ENCODE measurements at places on chromosomes 6 and 20.

GRCh38 chr6:43759136-43759906 is 10.7 kb upstream of the VEGFA start:
- DNase-seq = no peak

DNA sequence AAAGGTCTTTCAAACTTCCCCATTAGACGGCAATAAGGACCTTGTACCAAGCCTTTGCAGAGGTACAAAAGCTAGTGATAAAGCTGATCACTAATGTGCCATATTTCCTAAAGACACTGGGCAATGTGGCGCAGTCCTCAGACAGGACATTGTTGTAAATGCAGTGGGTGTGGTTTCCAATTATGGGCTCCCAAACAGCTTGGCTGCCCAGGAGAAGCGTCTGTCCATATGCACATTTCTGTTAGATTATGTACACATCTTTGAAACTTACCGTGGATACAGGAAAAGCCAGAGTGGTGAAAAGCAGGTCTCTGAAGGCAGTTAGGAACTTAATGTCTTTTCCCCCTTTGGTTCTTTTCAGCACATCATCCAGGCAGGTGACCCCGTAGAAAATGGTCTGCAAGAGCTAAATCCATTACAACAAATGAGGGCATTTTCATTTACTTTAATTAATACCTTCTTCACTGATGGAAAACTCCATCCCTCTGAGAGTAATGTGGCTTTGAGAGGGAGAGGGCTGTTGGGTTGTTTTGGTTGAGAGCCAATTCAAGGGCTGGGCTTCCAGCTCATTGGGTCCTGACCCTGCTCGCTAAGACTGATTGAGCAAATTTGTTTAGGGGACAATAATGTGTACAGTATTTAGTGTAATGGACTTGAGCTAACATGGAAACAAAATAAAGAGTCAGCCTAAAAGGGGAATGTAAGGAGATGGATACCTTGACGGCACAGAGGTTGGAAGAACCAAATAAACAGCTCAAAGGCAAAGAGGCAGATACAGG is 10.4 kb downstream of the ADTRP start:
- DNase-seq = no peak

DNA sequence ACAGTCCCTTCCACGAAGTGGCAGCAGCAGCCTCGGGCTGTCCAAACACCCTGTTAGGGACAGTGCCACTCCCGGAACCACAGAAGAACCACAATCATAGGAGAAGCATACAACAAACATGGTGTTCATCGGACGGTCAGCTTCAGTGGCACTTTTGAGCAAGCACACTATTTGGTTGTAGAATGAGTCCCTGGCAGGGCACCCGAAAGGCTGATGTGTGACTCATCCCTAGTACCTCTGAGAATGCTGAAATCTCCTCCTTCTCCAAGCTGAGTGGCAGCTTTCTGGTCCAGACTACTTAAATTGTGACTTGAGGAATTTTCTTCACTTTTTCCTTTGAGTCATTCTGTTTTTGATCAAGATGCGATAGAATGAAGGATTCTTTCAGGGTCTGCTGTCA is 282.5 kb downstream of the ESR1 start:
- DNase-seq = no peak

- DNase-seq = no peak
Observed at GRCh38 chr20:62723351-62723750, 14.7 kb downstream of the NTSR1 start.

- no peak for DNase-seq
Observed at GRCh38 chr20:46523696-46524328, 10.5 kb upstream of the ZNF334 start.

DNA sequence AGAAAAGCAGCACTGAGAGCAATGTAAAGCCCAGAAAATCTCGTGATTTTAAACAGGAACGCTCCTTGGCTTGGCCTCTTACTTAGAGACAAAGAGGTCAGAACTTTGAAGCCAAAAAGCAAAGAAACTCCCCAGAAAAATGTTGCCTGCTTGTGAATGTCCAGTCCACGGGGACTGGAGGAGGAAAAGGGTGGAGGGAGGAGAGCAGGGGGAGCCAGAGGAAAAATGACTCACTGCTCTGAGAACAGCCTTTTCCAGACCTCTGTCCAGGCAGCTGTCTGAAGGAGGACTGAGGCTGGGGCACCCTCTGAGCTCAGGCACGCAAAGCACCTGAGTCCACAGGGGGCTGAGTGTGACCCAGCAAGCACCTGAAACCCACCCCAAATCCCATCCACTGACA is 64.7 kb downstream of the TRAM2 start:
- DNase-seq = no peak

GRCh38 chr6:102655823-102656222 is 1262.3 kb downstream of the GRIK2 start:
- DNase-seq = no peak

DNA sequence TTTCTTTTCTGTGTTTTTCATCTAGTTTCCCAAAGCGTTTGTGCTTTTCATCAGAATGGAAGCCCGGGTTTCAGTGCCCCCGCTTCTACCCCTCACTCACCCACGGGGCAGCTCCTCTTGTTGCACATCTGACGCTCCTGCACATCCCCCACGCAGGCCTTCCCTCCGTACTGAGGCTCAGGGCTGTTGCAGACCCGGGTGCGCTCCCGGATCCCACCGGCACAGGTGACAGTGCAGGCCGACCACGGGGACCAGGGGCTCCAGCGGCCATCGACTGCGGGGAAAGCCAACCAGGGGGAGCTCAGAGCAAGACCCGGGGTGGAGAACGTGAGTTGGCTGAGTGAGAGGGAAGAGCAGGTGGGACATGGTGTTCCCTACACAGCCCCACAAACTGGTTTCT is 19.0 kb downstream of the THBS2 start:
- no peak for DNase-seq

- no peak for DNase-seq
Observed at GRCh38 chr6:158321960-158322359, 9.7 kb downstream of the TULP4 start.
